ENCODE measurements at places on chromosomes 2 and 18.

DNA sequence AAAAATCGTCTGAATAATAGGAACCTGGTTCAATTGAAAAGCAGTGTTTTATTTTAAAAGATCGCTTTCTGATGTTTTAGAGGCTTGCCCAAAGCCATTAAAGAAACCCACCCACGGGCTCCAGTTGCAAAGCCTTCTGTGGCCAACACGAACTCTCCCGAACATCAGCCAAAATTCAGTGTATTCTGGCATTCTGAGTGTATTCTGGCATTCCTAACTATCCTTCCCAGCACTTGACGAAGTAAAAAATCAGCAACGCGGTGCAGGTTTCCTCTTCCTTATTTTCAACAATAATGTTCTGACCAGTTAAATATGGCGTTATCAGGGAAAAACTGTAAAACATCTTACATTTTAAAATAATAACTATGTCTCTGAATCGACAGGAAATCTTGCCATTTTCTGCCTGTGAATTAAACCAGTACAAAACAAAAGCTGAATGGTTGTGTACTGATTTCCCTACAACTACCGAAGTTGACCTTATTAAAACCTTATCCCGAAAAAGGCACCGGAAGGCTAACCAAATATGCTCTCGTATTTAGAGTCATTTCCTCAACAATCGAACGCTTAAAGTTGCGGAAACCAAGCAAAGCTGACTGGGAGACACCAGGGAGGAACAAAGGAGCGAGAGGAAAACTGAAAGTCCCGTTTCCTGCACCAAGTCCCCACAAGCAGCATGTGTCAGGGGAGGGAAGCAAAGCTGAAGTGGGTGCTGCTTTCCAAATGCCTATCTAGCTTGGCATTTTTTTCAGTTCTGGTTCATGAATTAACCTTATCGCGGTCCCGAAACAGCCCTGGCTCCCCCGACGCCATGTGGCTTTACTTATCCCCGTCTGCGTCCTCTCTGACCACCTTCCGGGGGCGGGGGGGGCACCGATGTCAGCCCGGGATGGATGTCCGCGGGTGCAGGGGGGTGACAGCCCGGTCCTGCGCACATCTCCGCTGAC lies 44.3 kb downstream of the ZNF516 start:
- DNase-seq, result peak; percentile 63

- DNase-seq, result no peak
These were observed 306.7 kb upstream of the CCDC68 start for GRCh38 chr18:55265984-55266383.

DNA sequence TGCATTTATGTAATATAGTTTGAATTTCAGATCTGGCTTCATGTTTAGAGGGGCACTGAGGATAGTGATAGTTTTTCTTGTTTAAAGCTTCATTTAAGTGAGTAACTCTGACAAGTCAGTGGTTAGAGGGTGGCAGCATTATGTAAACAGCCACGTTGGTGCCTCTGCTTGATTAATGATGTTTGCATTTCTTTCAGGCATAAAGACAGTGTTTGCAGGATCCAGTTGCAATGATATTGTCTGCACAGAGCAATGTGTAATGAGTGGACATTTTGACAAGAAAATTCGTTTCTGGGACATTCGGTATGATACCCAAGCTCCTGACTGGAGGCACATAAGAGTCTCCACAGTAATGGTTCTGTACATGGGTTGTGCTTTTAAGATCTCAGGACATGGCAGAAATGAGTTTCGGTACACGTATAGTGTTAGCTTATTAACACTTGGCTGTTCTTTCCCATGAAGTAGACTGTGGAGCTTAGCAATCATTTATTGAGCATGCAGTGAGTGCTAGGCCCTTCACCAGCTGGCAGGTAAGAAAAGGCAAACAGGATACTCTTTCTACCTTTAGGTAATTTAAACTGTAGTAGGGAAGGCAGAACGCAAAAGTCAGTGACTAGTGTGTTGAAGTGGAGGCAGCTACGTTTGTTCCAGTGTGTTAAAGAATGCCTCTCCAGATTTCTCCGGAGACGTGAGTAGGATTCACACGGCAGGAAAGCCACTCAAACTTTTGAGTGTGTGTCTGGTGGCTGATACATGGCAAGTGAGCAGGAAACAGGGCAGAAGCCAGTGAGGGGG lies 17.4 kb upstream of the SAG start:
- no peak for DNase-seq

- DNase-seq, result no peak
These were observed 25.4 kb downstream of the GREB1L start for GRCh38 chr18:21267400-21267799.

GRCh38 chr2:221334481-221335218 lies 237.5 kb downstream of the EPHA4 start:
- DNase-seq, result no peak

DNA sequence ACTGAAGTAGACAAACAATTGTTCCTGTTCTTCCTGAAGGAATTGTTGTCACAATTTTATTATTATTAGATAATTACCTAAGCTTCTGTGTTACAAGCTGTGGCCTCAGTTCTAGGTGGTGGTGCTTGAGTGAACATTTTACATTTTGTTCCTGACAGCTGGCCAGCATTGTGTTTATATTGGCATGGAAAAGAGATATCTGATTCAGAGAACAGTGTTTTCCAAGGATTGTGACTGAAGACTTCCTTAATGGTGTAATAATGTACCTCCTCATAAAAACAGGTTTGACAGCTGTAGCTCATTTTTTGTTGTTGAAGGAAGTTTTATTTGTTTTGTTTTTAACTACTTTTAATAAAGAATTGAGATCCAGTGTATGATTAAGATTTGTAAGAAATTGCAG lies 95.2 kb downstream of the EPB41L5 start:
- DNase-seq, result no peak

- no peak for DNase-seq
These were observed 87.2 kb downstream of the SOWAHC start for GRCh38 chr2:109701362-109701761.

GRCh38 chr2:208320686-208321085 lies 54.6 kb downstream of the PIKFYVE start:
- peak; percentile 52 for DNase-seq

DNA sequence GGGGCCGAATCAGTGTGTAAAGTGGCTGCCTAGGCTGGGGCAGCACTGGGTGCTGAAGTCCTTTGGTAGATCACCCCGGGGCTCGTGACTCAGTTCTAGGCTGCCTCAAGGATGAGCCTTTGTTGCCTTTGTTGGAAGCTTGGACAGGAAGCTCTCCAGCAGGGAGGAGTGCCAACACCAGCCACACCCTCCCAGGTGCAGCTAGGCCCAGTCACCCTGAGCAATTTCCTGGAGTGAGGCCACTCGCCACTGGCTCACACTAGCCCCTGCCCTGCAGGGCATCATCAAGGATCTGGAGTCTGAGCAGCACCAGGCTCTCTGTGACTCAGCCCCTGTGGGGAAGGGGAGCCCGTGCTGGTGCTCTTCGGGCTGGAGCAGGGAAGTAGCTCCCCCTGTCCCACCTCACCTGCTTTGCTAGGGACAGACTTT lies 6.7 kb upstream of the SDC1 start:
- no peak for DNase-seq

GRCh38 chr2:51258301-51258700 lies 226.4 kb upstream of the NRXN1 start:
- DNase-seq, result no peak

DNA sequence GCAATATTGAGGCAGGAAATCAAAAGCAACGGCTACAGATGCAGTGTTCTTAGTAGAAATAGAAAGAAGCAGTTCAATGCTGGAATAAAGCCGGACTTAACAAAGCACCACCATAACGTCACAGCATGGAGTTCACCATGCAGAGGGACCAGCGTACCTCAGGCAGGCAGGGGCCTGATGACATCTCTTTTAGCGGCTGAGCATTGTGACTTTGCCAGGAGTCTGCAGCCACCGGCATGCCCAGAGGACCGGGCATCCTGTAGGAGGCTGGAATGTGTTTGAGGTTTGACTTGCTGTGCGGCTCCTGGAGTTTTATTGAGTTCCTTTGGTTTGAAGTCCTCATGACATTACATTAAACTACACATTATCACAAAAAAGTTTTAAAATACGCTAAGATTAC lies 139.8 kb downstream of the UXS1 start:
- no peak for DNase-seq

Data from left ventricle myocardium inferior (tissue), 1 donor.